ENCODE measurements at places on chromosomes 5 and 9.

DNA sequence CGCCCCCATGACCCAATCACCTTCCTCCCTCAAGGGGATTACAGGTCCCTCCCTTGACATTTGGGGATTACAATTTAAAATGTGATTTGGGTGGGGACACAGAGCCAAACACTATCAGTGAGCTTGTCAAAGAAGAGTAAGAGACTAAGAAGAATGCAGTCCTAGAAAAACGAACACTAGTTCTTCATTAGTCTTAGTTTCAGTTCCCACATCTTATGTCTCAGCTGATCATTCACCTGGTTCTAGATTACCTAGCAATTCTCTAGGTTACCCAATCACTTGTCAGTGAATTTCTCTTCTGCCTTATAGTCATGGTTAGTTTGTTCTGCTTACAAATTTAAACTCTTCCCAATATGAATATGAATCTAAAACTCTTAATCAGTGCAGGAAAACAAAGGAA lies 251.5 kb downstream of the COX7C start:
- no peak for DNase-seq

- DNase-seq = no peak
These were observed 15.5 kb downstream of the IGFBPL1 start for GRCh38 chr9:38408719-38409118.

DNA sequence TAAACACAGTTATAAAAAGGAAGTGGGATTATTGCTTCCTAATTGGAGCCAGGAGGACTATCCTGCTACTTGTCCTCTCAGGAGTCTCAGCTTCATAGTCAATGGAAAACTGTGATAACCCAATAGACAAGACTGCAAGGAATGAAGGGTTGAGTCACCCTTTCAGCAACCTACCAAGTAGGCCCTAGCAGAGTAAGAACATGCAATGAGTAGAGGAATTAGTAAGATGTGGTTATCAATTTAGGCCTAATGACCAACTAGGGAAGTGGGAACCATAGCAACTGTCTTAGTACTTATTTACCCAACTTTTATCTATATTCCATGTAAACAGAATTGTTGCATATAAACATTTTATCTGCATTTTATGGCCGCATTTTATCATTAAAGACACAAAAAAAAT lies 310.1 kb downstream of the RFX3 start:
- DNase-seq = no peak

DNA sequence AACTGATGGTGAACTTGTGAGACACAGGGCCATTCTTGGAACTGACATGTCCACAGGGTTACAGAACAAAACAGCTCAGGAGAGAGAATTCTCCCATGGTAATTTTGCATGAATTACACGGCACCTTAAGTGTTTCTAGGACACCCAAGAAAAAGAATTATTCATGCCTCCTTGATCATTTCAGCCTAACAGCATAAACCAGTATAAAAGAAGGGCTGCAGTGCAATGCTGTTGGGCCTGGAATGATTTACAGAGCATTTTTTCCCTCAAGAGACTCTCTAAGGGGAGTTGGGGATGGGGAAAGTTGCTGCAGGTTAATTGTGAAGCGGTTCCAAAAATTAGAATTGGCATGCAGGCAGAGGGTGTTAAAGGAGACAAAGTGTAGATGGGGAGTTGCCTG lies 136.4 kb upstream of the FBXL7 start:
- DNase-seq = no peak

DNA sequence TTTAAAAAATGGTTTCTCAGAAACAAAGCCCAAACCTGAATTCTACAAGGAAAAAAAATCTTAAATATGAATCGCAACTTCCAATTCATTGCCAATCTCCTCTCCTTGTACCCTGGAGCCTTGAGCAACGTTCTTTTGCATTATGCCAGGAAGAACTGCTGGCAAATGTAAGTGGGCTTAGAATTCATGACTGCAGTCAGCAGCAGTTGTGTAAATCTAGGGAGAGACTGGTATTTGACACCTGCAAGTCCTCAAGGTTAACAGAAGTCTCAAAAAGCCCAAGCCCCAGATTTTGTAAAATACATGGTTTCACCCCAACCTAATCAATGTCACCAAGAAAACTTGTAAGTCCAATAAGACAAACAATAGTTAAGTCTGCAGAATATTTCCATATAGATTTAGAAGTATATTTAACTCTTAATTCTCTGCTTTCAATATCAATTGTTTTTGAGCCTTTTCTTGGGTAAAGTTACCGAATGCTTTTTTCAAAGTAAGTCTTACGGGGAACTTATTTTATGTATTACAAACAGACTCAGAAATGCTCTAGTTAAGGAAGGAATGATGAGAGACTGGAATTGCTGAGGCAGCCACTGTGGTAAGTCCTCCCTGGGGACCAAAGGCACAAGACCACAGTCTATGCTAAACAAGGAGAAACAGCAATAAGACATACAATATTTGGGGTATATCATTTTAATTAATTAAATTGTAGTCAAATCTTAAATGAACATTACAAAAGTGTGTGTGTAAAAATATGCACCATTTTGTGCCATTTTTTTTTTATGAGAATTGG lies 31.3 kb downstream of the ELL2 start:
- DNase-seq = no peak

- DNase-seq = no peak
These were observed 85.9 kb upstream of the MAP3K1 start for GRCh38 chr5:56729488-56729887.

DNA sequence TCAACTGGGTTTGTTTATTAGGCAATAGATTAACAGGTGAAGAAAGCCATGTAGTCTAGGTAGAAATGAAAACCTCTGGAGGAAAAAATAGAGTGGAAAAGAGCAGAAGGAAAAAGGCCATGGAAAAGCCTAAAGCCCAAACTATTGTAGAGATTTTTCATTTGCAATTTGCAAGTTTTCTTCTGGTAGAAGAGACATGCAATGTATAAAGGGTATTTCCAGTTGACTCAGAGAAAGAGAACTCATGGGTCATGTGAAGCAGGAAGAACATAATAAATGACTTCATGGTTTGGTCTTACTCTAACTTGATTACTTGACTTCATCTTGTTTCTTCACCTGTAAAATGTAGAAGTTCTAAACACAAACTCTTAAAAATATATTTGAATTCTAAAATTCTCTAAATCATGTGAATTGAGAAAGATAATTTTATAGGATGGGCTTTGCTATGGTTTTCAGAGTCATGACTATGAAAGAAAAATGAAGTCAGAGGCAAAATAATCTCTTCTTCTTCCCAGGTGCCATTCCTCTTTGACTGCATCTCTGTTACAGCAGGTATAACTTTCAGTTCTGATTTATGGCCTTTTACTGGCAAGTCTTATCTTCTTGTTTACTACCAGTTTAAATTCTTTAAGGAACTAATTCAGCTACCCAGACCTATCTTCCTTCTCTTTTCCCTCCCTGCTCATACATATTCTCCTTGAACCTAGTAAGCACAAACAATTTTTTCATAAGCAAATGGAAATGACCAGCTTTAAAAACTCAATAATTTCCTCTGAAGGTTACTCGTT lies 47.7 kb upstream of the TMC1 start:
- DNase-seq = no peak

DNA sequence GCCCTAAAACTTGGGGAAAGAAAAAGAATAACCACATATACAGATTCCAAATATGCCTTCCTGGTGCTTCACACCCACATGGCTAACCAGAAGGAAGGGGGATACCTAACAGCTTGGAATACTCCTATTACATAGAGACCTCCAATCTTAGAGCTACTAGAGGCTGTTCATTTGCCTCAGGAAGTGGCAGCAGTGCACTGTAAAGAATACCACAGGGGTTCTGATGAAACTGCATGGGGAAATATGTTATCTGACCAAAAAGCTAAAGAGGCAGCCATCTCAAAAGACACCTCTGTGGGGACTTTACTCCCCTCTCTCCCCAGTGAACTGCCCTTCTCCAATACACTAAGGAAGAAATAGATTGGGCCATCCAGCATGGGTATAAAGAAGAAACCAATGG lies 66.4 kb downstream of the CDKN2A start:
- no peak for DNase-seq

- DNase-seq = no peak
These were observed 62.3 kb downstream of the RAPGEF1 start for GRCh38 chr9:131677444-131678180.

- no peak for DNase-seq
These were observed 181.1 kb upstream of the WWC1 start for GRCh38 chr5:168110384-168110783.

- DNase-seq = no peak
These were observed 510.9 kb upstream of the ZNF608 start for GRCh38 chr5:125257057-125257972.

DNA sequence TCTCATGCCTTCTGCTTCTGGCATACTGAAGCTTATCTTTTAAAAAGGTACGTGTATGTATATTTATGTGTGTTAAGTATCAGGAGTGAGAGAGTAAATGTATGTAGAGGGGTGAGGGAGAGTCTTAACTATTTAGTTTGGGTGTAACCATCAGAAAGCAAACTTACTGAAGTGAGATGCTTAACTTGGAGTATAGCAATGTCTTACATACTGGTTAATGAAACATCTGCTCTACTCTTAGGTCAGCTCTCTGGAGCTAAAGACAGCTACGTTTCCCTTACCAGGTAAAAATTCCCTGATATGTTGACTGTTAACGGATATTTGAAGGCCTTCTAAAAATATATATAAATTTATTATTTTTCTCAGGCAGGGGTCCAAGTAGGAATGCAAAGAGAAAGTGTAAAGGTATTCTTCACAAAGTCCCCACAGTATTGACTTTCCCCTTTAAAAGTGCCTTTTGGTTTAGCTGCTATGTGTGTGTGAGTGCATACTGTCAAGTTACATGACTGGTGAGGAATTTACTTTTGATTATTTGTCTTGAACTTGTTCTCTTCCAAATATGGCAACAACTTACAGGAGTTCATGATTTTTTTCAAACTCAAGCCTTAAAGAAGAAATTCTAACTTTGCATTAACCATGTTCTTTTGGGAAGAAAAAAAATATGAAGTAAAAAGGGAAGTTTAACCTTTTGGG lies 12.3 kb upstream of the C5orf24 start:
- DNase-seq = no peak

GRCh38 chr5:164234321-164234720 lies 728.9 kb downstream of the MAT2B start:
- no peak for DNase-seq

- no peak for DNase-seq
These were observed 258.3 kb downstream of the GADD45G start for GRCh38 chr9:89863141-89863540.

GRCh38 chr9:11103525-11103924 lies 490.7 kb upstream of the PTPRD start:
- no peak for DNase-seq

DNA sequence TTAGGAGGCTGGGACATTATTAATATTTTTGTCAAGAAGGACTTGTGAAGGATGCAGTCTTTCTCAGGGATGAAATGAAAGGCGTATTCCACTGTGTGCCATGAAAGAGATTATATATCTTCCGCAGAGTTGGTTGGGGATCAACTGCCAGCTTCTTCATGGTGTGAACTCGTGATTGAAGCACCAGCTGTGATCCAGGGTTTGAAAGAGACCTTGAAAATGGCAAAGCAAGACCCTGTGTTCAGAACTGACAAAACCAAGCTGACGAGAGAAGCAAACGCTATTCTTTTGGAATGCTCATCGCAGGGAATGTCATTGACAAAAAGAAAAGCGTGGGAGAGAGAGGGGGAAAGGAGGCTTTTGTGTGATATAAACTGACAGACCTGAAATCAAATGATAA lies 263.9 kb upstream of the ZNF608 start:
- no peak for DNase-seq

DNA sequence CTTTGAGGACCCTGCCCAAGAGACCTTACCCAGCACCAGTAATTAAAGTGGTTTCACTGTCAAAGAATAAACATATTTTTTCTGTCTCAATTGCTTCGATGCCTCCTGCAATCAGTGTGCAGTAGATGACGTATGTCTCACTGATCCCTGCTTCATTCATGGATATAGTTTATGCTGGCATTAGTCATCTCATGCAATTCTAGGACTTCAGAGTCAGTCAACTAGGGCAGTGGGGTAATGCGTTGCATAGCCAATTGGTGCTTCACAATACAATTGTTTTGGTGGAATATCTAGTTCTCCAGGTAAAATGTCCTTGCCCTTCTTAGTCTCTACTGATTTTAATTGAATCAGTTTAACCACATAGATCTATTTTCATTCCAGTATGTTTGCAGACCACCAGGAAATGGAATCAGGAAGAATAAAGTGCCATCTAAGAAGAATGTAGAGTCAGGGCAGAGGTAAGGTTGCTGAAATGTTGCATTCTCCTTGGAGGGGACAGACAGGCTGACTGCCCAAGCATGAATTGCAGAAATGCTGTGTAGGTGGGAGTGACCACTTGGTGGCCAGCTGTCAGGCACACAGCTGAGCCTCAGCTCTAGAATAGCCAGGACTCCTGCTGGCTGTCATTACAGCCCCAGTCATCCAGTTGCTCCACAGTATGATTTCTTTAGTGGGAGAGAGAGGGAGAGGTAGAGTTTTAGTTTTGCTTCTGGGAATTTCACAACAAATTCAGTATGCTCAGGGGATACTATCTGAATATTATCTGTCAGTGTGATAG lies 73.5 kb upstream of the MEGF10 start:
- DNase-seq = no peak

DNA sequence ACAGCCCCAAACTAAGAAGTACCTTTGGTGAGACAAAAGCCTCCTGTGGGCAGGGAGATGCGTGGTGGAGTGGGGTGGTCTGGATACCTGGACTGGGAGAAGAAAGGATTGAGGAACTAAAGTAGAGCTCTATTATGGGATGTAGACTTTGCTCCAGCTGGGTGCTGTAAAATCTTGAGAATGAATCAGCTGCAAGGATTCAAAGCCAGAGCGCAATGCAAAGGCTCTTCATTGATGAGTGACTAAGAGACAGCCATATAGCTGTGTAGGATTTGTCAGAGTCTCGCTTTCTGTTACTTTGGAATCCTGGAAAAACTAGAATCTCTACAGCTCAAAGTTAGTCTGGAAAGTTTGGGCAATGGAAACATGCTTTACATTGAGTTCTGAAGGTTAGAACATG lies 159.9 kb downstream of the TAF11L14 start:
- peak; percentile 68 for DNase-seq

GRCh38 chr9:136525841-136526499 lies 19.9 kb downstream of the NOTCH1 start:
- DNase-seq = peak; percentile 73

GRCh38 chr9:20117986-20118385 lies 329.1 kb upstream of the SLC24A2 start:
- DNase-seq = no peak

DNA sequence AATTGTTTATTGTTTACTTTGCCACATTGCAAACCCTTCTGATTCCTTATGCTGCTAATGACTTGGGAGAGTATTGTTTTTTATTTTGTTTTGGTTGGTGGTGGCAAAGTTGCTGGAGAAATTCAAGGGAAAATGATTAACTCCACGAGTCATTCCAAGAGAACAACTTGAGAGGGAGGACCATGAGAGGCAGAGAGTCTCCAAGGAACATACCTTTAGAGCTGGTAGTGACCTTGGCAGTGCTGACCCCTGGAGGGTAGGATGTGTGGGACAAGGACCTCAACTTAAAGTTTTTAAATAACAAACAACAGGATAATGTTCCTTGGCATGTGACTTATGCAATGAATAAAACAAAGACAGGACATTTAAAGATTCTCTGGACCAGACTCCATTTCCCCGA lies 139.7 kb downstream of the LRRC70 start:
- no peak for DNase-seq

- DNase-seq = no peak
These were observed 12.5 kb downstream of the SRFBP1 start for GRCh38 chr5:121974261-121974660.

All from caudate nucleus (tissue), 63 donors.